Non-pigmented ciliary epithelial cell (primary cell): ENCODE measurements at places on chromosomes 5 and 9.

GRCh38 chr5:128736553-128736952 lies 198.5 kb upstream of the FBN2 start:
- DNase-seq, result no peak

DNA sequence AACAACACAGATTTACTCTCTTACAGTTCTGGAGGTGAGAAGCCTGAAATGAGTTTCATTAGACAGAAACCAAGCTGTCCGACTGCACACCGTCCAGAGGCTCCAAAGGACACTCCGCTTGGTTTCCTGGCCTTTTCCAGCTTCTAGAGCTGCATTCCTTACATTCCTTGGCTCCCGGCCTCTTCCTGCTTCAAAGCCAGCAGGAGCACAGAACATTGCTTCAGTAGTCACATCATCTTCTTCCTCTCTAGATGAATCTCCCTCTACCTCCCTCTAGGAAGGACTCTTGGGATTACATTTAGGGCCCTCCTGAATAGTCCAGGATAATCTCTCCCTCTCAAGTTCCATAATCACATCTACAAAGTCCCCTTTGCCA lies 213.3 kb downstream of the CDK5RAP2 start:
- peak; percentile 83 for DNase-seq

GRCh38 chr9:23789529-23790254 lies 36.3 kb downstream of the ELAVL2 start:
- no peak for DNase-seq

- no peak for DNase-seq
These were observed 16.0 kb downstream of the ABLIM3 start for GRCh38 chr5:149157330-149157729.

DNA sequence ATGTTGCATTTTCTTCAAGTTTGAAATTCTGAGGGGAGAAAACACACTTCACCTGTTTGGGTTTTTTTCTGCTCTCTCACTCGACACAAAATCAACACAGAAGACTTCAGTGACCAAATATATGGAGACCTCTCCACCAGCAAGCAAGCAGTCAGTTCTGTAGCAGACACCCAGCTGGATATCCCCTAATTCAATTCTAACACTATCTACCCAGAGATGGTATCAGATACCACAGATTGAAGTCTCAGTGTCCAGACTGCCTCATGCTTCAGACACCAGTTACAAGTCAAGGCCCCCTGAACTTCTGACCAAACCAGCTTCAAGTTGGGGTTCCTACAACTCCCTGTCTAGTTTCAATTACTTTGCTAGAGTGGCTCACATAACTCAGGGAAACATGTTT lies 97.8 kb downstream of the INVS start:
- DNase-seq, result no peak

DNA sequence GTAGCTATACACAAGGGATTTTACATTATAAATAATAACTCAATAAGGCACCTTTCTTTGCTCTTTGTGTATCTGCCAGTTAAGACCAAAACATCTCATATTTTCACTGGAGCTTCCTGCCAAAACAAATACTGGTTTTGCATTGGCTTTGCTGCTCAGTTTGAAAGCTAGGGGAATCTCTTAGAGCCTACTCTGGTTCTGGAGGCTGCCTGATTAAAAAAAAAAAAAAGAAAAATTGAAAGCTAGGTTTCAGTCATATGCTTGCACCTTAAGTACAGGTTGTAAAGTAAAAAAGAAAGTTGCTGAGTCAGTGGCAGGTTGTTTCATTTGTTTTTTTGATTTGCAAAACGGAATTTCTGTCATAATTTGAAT lies 2.3 kb downstream of the DENND4C start:
- DNase-seq, result no peak

- DNase-seq, result no peak
These were observed 169.3 kb downstream of the MACROH2A1 start for GRCh38 chr5:135229679-135230132.

GRCh38 chr5:38888041-38888440 lies 42.2 kb downstream of the OSMR start:
- DNase-seq, result no peak

GRCh38 chr5:173866858-173867679 lies 21.1 kb upstream of the CPEB4 start:
- DNase-seq, result no peak

DNA sequence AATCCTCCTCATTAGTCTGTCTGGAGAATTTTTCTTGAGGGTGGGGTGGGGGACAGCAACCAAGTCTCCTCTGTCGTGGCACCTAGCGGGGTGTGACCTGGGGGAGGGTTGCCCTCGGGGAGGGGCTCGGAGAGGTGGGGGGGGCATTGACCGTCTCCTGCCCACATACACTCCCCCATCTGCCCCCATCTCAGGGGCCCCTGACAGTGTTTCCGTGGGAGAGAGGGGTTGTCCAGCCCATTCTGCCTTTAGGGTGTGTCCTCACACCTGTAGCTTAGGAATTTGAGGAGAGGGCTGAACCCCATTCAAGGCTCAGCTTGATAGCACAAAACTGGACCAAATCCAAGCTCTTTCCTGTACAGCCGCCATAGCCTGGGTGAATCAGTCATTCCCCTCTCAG lies 5.9 kb upstream of the CXXC5 start:
- DNase-seq, result no peak
